ENCODE measurements at places on chromosomes 12 and 14.

DNA sequence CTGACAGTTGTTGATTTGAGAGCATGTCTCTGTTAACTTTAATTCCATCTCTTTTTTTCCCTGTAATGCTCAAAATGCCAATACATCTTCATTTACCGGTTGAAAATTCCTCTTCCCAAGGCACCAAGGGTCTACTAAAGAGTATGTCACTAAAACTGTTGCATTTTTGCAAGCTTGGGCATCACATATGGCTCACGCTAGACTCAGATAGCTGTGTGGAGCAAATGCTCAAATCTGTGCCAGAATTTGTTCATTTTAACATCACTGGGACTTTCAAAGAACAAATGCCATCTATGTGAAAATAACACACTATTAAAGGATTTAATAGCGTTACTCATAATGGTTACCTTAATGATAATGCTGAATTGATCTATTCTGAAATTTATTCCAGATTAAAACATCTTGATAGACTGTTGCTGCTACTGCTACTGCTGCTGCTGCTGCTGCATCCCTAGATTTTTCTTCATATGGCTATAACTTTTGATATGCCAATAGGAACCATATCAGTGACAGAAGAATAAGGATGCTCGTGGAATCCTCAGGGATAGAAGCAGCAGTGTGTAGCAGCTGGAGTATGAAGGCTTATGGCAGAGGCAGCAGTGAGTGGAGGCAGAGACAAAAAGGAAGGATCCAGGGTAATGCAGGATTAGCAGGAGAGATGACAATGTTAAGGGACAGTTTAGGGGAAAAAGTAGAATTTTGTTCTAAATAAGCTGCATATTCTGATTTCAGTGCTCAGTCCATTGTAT is 57.3 kb downstream of the MGAT4C start:
- no peaks in the 10 kb centered on the region for H3K4me1 ChIP-seq
- no peak for DNase-seq
- H3K4me3 ChIP-seq = no peak overlapping the region
- H3K27ac ChIP-seq = no peak overlapping the region

- no peak overlapping the region for H3K4me3 ChIP-seq
- no peaks in the 10 kb centered on the region for H3K4me1 ChIP-seq
- H3K36me3 ChIP-seq = peaks cover 7% of the 10 kb centered on the region
- H3K27ac ChIP-seq = no peak overlapping the region
Measured at GRCh38 chr14:23487216-23487615, 17.7 kb downstream of the NGDN start.

DNA sequence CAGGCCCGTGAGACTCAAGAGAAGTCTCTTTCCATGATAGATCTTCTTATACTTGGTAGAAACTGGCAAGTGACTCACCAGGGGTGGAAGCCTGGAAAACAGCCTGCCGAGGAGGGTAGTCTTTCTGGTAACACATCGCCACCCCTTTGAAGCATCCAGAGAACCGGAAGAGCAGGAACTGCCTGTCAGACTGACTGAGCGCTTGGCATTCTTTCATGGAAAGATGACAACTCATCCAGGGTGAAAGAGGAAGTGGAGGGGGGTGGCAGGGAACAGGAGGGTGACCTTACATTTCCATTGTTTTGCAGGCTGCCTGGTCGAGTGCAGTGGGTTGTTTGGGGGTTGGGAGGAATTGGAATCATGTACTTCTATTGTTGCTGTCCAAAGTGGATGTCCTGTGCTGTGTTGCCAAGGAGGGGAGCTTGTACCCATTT is 34.5 kb downstream of the PRKCH start:
- peaks cover 75% of the 10 kb centered on the region for H3K36me3 ChIP-seq
- H3K27me3 ChIP-seq = no peaks in the 10 kb centered on the region
- peaks cover 84% of the 10 kb centered on the region for H3K4me1 ChIP-seq
- H3K27ac ChIP-seq = peak overlapping the region; percentile 93
- peak; percentile 70 for DNase-seq
- peak overlapping the region; percentile 69 for H3K4me3 ChIP-seq

GRCh38 chr12:10372559-10372958 is 17.3 kb downstream of the KLRK1 start:
- H3K36me3 ChIP-seq = peaks cover 79% of the 10 kb centered on the region
- H3K27ac ChIP-seq = peak overlapping the region; percentile 97
- no peaks in the 10 kb centered on the region for H3K27me3 ChIP-seq
- peaks cover 76% of the 10 kb centered on the region for H3K4me1 ChIP-seq
- peak overlapping the region; percentile 40 for H3K4me3 ChIP-seq

DNA sequence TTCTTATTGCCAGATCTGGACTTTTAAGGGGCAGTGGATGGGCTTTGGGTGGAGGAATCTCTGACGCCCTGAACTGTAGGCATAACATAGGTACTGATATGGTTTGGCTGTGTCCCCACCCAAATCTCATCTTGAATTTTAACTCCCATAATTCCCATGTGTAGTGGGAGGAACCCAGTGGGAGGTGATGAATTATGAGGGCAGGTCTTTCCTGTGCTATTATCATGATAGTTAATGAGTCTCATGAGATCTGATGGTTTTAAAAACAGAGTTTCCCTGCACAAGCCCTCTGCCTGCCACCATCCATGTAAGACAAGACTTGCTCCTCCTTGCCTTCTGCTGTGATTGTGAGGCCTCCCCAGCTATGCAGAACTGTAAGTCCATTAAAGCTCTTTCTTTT is 160.0 kb upstream of the CRY1 start:
- H3K27ac ChIP-seq = no peak overlapping the region
- no peaks in the 10 kb centered on the region for H3K4me1 ChIP-seq
- H3K27me3 ChIP-seq = peaks cover 3% of the 10 kb centered on the region
- no peaks in the 10 kb centered on the region for H3K36me3 ChIP-seq
- H3K4me3 ChIP-seq = no peak overlapping the region
- no peak for DNase-seq

DNA sequence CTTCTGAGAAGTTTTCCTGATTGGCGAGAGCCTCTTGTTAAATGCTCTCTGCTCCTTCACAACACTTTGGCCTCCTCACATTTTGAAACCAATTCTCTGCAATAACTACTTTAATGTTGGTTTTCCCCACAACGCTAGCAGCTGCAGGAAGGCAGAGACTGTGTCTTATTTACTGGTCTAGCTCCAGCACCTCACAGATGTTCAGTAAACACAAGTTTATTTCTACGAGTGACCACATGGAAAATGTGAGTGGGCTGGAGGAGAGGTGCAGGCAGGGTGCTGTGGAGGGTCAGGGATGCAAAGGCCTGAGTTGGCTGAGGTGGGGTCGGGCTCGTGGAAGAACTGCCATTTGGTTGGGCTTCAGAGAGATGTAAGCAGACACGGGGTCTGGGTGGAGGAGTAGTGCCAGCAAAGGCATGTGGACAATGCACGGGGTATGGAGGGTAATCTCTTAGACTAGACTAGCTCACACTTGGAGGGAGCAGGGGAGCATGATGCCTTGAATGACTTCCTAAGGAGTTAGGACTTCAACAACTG is 117.4 kb upstream of the RTL1 start:
- DNase-seq = no peak
- H3K27me3 ChIP-seq = peaks cover 23% of the 10 kb centered on the region
- no peaks in the 10 kb centered on the region for H3K36me3 ChIP-seq
- no peaks in the 10 kb centered on the region for H3K4me1 ChIP-seq
- H3K4me3 ChIP-seq = no peak overlapping the region

GRCh38 chr12:51970904-51971646 is 19.6 kb downstream of the ACVR1B start:
- peaks cover 63% of the 10 kb centered on the region for H3K4me1 ChIP-seq
- peak overlapping the region; percentile 75 for H3K27ac ChIP-seq
- peak; percentile 56 for DNase-seq
- H3K36me3 ChIP-seq = peaks cover 10% of the 10 kb centered on the region
- peak overlapping the region; percentile 62 for H3K4me3 ChIP-seq
- H3K27me3 ChIP-seq = no peaks in the 10 kb centered on the region
